ENCODE measurements at places on chromosomes 11 and 22.

GRCh38 chr11:87300640-87301380, 263.1 kb downstream of the TMEM135 start:
- no peak for DNase-seq

- DNase-seq = no peak
These were observed 12.0 kb downstream of the BACE1-AS start for GRCh38 chr11:117303101-117303500.

DNA sequence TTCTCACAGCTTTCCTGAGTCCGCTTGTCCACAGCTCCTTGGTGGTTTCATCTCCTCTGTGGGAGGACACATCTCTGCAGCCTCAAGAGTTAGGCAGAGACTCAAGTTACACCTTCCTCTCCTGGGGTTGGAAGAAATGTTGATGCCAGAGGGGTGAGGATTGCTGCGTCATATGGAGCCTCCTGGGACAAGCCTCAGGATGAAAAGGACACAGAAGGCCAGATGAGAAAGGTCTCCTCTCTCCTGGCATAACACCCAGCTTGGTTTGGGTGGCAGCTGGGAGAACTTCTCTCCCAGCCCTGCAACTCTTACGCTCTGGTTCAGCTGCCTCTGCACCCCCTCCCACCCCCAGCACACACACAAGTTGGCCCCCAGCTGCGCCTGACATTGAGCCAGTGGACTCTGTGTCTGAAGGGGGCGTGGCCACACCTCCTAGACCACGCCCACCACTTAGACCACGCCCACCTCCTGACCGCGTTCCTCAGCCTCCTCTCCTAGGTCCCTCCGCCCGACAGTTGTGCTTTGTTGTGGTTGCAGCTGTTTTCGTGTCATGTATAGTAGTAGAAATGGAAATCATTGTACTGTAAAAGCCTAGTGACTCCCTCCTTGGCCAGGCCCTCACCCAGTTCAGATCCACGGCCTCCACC, 11.7 kb downstream of the RASD2 start:
- peak; percentile 76 for DNase-seq

GRCh38 chr11:102603576-102603975, 21.6 kb downstream of the MMP20 start:
- DNase-seq = no peak

- no peak for DNase-seq
These were observed 672.1 kb downstream of the TBC1D22A start for GRCh38 chr22:47434336-47435203.

- DNase-seq = peak; percentile 27
These were observed 2.8 kb downstream of the SIPA1 start for GRCh38 chr11:65640483-65641296.

GRCh38 chr22:23539135-23539838, 40.8 kb downstream of the IGLL1 start:
- DNase-seq = peak; percentile 74

DNA sequence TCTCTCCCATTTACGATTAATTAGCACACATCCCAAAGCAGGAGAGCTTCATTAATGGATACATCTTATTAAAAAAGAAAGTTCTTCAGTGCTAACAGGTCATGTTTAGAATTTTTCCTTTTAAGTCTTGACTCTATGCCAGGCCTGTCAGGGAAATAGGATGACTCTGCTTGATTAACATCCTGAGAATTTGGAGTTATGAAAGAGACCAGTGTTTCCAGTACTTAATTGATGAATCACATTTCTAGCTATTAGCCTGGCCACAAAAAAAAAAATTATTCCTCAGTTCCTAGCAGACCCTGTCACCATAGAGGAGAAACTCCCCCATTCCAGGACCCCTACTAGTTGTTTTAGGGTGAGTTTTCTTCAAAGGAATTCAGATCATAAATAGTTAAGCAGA, 23.6 kb upstream of the ME3 start:
- DNase-seq = no peak

DNA sequence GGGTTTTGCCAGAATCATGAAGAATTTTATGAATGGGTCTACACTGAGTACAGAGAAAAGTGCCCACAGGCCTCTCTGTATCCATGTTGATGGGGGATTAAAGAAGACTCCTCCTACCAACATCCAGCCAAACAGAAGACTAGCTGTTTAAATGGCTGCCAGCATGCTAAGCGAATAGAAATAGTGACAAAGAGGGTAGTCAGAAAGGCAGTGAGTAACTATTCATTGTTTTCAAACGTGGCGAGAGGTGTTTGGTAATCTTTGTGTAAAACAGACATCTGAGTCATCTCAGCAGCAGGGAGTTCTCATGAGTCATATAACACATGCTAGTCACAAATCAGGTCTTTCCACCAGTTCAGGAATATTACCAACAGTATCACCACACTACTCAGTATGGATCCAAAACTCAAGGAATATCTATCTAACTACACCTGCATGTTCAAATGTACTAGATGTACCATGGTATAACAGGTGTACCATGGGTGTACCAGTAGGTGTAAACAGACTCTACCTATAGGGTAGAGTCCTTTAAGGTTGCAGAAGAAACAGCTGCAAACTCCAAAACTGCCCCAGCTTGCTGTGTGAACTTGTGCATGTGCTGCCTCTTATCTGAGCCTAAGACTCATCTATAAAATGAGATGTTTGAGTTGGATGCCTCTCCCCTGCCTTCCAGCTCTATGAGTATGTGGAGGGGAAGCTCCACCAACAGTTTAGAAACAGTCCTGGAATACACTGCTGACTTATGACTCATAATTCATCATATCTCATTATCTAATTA, 82.0 kb downstream of the SLC1A2 start:
- no peak for DNase-seq

DNA sequence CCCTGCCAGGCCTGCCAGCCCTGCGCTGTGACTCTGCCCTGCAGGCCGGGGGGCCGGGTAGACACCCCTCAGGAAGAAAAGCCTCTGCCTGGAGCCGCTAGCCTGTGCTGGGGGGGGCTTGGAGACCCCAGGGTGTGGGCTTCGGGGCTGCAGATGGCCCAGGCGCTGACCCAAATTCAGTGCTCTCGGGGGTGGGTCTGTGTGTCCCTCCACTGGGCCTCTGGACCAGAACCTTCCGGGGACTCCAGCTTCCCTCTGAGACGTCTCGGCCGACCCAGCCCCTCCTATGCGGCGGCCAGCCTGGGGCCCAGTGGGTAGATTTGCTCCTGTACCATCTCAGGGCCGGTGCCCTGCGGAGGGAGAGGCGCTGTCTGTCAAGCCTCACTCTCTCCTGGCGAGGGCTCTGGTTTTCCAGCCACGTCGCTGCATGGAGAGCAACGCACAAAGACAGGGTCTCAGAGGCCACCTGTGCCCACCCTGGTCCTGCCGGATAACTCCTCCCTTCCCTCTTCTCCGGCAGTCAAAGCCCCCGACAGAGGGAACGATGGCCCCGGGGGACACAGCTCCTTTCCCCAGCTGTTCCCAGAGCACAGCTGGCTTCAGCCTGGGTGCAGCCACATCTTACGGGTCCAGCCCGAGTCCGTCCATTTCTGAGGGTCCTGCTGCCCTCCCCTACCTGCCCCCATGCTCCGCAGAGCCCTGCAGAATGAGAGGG, 40.1 kb upstream of the TOLLIP start:
- no peak for DNase-seq

- DNase-seq = peak; percentile 81
These were observed at the start of gene HDHD5 for GRCh38 chr22:17158568-17159503. Gene HDHD5 (minus strand): TSS chr22:17159277. CDS start chr22:17159251, 26 bp downstream.

DNA sequence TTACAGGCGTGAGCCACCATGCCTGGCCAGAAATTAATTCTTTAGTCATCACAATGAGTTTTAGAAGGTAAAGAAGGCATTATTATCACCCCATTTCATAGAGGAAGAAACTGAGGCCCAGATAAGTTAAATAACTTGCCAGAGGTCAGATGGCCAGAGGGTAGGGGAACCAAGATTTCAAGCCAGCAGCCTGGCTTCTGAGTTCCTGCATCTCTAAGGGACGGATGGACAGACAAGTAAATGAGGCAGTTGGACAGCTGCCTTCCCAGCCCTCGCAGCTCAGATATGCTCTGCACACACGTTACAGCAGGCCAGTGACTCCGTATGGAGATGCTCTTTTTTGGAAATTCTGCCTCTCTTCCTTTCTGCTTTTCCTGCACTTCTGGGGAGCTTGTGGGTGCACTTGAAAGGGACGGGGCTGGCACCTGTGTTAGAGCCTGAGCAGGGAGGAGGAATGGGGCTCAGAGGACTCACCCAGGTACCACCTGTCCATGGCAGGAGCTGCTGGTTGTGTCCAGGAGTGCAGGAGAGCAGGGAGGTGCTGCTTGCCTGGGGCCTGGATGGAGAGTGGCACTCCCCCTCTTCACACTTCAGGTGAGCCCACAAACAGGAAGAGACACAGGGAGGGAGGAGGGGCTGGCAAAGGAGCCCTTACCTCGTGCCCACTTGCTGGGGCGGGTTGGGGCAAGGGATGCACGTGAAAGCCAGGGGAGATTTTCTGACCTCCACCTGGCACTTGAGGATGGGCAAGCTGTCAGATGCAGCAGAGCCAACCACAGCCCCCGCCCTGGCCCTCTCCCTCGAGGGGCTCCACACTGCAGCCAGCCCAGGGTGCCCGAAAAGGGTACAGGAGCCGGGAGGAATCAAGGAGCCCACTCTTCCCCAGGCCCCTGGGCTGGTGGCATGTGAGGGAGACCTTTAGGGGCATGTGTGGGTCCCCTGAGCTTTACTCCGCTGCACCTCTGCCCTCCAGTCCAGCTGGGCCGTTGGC, 3.3 kb upstream of the FXYD2 start:
- DNase-seq = no peak

- no peak for DNase-seq
These were observed at the start of gene MRGPRF for GRCh38 chr11:69013009-69013951. Gene MRGPRF (minus strand): TSS chr11:69013246. CDS start chr11:69009901, 3,345 bp downstream.

DNA sequence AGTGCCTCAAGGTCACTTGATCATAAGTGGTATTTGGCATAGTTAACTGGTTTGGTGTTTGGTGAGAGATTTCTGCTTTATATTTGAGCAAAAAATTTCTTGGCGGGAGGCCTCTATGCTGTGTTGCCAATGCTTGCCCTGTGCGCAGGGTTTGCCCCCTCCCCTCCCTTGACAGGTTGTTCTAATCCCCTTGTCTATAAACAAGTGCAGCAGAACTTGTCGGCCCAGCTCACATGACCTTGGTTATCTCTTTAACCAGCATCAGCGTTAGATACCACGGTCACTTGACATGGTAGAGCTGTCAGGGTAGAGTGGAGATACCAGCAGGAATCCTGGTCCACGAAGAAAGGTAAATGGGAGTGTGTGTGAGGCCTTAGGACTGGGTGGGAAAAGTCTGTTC, 35.6 kb downstream of the MARK2 start:
- no peak for DNase-seq

DNA sequence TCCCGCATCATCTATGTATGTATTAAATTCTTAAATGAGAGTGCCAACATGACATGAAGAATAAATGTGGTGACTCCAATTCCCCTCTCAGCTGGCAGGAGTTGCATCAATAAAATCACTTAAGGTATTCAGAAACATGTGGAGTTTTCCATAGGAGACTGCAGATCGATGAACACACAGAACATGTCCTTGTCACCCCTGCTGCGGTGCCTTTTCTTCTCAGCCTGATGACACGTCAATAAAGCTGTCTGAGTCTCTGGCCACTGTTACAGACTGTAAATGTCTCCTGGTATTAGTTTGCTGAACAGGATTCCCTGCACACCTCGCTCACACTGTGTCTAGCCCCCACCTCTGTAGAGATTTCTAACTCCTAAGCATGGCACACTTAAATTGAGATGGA, 460.5 kb downstream of the LRRC4C start:
- DNase-seq = no peak

GRCh38 chr11:2442589-2442988, 1.7 kb downstream of the TRPM5 start:
- DNase-seq = no peak

Data from activated CD4-positive, alpha-beta T cell treated with anti-CD3 and anti-CD28 coated beads, Interleukin-2, amount 50 U/mL, for 24 hours (primary cell).